ENCODE measurements at places on chromosomes 5 and 9. TPM values are rescaled to one million over a fixed set of nuclear protein-coding genes. Genes with fewer than 3 reads are reported as not detected.

ERAP2 gene
- not detected for total RNA-seq

HACD4 gene
- total RNA-seq: 0.75 TPM

PCDHA4 gene
- 9.0 TPM for total RNA-seq

BHMT gene
- not detected for total RNA-seq

PCDHB8 gene
- total RNA-seq: 1.8 TPM

- DNase-seq: no peak
These were observed 30.9 kb upstream of the CPEB4 start for GRCh38 chr5:173857234-173857633.

- no peak for DNase-seq
These were observed at the start of gene NACC2 for GRCh38 chr9:136095070-136096058. Gene NACC2 (minus strand): TSS chr9:136095289. CDS start chr9:136050521, 44,768 bp downstream.

DNA sequence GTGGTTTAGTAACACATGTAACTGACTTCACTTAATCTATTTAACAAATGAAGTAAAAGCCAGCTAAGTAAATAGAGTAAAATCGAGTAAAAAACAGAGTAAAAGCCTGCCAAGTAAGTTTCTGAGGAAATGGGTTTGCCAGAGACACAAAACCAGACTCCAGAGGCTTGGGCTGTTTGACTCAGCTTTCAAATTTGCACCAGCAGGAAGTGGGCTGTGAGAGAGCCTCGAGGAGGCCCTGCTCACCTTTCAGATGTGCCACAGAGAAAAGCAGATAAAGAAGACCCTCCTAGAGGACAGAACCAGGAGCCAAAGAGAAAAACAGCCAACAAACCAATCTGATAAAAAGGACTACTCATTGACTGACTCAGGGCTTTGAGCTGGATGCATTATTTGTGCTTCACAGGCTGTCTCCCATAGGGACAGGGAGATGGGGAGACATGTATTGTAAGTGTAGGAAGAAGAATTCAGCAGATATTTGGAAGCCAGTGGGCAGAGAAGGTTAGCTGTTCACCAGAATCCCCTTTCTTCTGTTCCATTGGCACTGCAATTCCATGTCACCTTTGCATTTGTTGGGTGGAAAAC lies 14.4 kb upstream of the AMACR start:
- DNase-seq: no peak

DNA sequence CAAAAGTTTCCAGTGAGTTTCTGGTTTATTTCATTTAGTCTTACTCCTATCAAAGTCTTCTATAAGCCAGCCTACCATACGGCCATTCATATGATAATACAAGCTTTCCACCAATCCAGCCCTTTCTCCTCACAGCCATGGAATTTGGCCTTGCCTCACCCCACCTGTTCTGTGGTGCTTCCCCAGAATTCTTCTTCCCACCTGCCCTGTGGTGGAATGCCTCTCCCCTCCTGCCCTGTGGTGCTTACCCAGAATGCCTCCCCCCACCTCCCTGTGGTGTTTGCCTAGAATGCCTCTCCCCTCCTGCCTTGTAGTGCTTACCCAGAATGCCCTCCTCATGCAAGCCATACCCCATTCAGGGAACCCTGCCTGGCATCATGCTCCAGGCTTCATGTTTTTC lies 90.3 kb upstream of the APC start:
- no peak for DNase-seq

DNA sequence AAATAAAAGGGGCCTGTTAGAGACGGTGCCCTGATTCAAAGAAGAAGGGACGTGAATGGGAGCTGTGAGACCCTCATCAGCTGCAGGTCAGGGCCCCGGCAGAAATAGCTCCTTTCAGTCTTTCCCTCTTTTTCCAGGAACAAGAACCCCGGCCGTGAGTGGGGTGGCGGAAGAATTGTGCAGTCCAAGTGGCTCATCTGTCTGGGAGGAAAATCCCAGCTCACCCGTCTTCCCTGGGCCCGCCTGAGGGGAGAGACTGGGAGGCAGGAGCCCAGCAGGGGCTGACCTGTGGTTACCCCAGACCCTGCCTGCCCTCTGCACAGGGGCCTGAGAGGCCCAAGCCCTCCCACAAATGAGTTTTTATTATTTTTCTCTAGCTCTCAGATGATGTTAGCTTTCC lies 24.8 kb upstream of the CSF1R start:
- no peak for DNase-seq

DNA sequence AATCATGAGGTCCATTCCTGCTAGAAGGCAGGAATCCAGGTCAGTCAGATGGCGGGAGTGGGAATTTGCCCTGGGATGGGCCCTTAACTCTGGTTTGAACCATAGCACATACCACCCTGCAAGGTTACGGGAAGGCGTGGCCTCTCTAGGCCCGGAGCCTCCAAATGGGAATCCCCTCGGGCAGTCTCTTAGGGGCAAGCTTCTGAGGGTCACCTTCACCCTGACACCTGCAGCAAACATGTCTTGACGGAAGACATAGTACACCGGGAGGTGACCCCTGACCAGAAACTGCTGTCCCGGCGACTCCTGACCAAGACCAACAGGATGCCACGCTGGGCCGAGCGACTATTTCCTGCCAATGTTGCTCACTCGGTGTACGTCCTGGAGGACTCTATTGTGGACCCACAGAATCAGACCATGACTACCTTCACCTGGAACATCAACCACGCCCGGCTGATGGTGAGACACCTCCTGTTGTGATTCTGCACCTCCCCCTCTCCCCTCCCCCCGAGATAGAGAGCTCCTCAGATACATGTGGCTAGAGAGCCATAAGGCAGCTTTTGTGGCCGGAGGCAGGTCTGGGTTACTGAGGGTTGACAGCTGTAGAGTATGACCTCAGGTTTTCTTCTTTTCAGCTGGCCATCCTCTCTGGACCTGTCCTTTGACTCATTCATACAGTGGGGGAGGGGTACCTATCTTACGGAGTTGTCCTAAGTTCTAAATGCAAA lies 957 bp downstream of the PRELID1 start:
- DNase-seq: no peak

All from neural crest cell (in vitro differentiated cells).